ENCODE measurements at places on chromosomes 2 and 18.
A peak's percentile ranks its signal among the peaks of the same experiment; 100 is the strongest.

GRCh38 chr18:68394705-68395104 lies 320.2 kb downstream of the TMX3 start:
- no peak for DNase-seq

DNA sequence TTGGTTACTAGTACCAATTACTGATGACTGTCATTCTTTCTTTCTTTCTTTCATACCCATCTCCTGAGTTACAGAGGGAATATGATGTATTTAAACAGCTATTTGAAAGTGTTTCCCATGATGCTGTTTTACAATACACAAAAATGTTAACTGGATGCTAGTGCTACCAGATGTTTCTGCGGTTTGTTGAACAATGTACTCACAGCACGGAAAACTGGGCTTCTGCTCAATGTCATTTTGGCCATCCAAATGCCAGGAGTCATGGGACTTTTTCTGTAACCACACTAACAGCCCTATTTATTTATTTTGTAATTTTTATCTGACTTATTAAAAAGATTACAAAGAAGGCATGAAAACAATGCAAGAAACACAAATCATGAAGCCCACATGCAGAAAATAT lies 313.8 kb downstream of the RIT2 start:
- no peak for DNase-seq

GRCh38 chr2:199216253-199216652 lies 241.5 kb downstream of the SATB2 start:
- no peak for DNase-seq

DNA sequence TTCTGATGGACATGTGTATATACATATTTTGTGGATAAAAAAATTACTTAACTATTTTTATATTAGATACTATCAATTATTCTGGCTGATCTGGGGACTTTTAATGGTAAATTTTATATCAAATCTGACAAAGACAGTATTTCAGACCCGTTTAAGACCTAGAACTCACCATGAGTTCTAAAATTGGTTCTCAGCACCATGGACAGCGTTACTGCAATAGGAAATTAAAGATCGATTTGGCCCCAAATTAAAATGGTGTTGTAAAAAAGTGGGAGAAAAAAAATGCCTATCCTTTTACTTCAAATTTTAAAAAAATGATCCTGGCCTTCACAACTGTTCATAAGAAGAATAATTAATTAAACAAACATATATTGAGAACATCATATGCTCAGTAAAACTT lies 919 bp upstream of the SCN2A start:
- no peak for DNase-seq

- no peak for DNase-seq
Measured at GRCh38 chr2:63218800-63219526, 168.3 kb downstream of the OTX1 start.

- no peak for DNase-seq
Measured at GRCh38 chr2:216829533-216829932, 30.3 kb downstream of the TNP1 start.

DNA sequence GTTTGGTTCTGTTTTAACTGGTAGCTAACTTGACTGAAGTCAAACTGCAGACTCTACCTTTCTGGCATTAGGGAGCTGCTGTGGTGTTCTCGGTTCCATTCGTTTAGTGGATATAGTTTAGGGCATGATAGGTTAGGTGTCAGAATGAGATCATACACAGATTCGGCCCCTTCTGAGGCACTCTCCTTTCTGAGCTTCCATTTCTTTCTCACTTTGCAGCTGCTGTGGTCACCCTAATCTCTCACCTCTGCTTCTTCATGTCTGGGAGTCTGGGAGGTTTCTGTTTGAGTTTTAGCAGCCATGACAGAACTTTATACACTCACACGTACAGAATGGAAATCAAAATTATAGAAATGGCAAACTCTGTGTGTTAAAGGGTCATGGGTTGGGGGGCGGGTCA lies 122.8 kb downstream of the ATP9B start:
- no peak for DNase-seq

DNA sequence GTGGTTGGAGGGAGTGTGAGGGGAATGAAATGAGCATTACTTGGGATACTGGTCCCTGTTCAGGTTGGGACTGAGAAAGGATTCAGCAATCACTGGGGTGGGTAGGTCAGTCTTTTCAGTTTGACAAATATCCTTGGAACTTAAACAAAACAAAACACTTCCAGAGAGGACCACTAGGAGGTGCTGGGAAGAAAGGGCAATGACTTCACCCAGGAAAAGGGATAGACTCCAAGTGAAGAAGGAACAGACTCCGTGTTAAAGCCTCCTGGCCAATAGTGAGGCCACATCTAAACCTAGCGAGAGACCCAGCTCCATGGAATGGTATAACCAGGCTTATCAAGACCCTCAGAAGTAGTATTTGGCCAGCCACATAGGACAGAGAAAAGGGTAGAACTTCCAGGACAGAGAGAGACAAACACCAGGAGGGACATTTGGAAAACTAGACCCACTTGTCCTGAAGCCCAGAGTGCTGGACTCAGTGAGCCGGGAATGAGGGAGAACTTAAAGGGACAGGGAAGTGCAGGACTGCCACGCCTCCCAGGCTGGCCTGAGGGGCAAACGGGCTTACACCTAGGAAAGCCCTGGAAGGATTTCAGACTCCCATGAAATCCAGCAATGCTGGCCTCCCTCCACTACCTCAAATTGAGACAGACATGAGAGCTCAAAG lies 19.6 kb upstream of the KCNG3 start:
- DNase-seq: no peak

- no peak for DNase-seq
Measured at GRCh38 chr2:187003611-187004010, 154.6 kb upstream of the ZSWIM2 start.

DNA sequence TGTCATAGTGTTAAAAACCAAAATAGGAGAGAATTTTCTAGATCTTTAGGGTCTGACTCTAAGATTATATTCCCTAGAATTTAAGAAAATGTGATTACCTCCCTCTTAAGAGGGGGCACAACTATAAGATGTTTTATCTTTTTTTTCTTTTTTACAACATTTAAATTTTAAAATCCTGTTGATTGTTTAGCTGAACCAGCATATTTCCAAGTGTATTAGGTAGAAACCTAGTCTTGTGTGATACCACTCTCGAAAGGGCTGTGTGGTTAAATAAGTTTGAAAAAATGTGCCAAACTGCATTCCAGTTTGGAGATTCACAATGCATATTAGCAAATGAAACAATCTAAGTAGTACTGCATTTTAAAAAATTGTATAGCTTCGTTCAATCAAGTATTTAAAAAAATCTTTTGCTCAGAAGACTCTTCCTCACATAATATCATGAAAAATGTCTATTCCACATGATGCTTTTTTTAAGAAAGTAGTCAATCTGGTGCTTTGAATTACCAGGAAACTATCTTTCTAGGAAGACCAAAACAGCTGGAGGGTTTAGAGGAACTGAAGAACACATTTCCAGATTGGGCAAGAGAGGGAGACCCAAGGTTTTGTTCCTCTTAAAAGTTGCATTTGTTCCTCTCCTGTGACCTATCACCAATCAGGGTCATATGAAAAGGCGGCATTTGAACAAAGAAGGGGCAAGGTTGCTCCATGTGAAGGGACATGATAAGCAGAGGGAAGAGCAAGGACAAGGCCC lies 98.8 kb downstream of the DPP4 start:
- no peak for DNase-seq

GRCh38 chr2:241534293-241534692 lies 24.3 kb upstream of the BOK start:
- no peak for DNase-seq

DNA sequence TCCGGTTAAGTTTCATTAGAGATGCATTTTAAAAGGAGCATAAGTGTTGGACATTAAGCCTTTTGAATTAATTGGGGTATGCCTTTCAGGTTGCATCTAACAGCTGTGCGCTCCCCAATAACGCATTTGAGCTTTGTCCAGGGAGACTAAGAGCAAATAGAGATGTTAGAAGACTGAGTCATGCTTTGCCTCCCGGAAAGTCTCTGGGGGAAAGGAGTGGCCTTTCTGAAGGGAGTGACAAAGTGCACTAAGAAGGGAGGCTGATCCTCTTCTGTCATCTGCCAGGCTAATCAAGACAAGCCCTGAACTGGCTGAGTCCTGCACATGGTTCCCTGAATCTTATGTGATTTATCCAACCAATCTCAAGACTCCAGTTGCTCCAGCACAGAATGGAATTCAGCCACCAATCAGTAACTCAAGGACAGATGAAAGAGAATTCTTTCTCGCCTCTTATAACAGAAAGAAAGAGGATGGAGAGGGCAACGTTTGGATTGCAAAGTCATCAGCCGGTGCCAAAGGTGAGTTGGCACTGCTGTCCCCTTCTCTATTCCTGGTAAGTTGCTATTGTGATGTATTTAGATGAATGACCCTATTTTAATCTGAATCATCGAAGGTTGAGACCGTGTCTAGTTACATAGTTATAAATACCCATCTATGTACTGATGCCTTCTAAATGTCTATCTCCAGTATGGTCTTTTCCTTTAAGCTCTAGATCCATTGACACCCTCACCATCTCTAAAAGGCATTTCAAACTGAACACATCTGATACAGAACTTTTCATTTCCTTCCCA lies 12.1 kb downstream of the TTL start:
- peak; percentile 42 for DNase-seq

DNA sequence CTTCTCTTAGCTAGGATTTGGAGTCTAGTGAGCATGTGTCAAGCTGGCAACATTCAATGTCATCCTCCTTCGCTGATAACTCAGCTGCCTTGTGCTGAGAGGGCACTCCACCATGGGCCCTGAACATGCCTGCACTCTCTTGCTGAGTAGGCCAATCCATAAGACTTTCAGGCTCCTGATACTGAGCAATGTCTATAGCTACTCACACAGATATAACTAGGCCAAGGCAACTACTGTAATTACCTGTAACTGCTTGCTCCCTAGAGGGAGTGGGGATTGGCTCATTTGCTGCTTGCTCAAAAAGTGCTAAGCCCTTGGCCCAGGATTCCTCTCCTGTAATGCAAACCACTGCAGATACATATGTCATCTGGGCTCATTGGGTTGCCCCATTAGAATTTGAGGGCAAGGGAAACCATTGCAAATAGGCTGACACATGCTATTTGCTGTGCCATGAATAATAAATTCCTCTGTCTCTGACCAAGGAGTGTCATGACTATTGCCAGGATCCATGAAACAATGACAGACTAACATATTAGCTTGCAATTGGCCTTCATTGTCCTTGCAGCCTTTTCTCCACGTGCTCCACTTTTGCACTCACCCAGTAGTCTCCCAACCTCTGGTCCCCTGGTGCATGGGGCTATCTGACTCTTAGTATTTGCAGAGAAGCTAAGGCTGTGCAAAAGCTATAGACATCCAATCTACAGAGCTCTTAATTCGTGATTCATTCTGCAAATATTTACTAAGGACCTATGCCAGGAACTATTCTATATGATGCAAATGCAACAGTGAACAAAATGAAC lies 36.9 kb upstream of the BMPR2 start:
- DNase-seq: no peak

DNA sequence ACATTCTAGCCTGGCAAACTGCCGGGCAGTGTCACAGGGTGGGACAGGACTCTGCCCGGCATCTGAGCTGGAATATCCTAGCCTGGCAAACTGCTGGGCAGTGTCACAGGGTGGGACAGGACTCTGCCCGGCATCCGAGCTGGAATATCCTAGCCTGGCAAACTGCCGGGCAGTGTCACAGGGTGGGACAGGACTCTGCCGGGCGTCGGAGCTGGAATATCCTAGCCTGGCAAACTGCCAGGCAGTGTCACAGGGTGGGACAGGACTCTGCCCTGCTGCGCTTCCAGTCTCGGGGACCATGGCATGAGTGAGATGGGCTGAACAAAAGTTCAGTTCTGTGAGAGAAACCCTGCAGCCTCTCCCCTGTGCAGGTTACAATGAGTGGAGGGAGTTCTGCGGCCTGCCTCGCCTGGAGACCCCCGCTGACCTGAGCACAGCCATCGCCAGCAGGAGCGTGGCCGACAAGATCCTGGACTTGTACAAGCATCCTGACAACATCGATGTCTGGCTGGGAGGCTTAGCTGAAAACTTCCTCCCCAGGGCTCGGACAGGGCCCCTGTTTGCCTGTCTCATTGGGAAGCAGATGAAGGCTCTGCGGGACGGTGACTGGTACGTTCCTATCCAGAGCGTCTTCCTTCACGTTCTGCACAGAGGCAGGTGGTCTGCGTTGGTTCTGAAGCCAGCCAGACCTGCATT lies 80.3 kb downstream of the TPO start:
- no peak for DNase-seq

DNA sequence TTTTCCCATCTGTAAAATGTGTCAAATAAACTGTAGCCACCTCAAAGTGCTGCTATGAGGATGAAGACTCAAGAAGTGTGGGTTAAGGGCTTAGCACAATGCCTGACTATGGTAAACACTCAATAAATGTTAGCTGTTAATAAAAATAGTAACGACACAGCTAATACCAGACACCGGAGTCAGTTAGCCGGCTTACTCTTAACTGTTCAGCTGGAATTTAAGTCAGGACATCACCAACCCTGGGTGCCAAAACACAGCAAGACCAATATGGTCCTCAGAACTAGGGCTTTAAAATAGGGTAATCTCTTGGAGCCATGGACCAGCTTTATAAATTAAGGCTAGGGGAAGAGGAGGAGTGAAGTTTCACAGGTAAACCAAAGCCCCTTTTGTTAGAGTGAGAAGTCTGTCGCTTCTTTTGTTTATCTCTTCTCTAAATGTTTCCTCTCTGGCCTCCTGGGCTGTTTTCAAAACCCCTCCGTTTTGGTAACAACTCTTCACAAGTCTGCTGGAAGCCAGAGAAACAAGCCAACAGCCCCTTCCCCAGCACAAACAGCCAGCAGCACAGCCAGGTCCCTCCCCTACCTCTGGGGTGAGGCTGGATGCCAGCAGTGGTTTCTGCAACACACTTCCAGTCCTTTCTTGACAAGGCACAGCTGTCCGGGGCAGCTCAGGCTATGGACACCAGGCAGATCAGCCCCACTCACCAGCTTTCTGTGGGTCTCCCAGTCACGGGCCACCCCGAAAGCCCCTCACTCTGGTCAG lies 13.8 kb upstream of the FZD7 start:
- no peak for DNase-seq

DNA sequence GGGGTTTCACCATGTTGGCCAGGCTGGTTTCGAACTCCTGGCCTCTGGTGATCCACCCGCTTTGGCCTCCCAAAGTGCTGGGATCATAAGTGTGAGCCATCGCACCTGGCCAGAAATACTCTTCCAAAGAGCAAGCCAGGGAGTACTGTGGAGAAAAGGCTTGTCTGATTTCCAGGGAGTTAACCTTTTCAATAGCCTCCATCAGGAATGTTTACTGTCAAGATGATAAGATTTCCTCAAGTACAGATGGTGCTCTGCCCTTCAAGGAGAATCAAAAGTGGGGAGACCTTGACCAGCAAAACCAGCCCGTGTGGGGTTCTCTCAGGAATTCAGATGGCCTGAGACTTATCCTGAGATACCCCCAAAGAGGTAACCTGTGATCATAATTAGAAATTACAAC lies 237.2 kb downstream of the PRKCE start:
- no peak for DNase-seq
